AG04449 (cell line): ENCODE measurements at places on chromosomes 4 and X.

- no peak for DNase-seq
Observed at GRCh38 chrX:47523713-47524166, 37.3 kb upstream of the ARAF start.

GRCh38 chr4:77014256-77014655 is 61.5 kb downstream of the CCNI start:
- no peak for DNase-seq

- no peak for DNase-seq
Observed at GRCh38 chr4:123825596-123826291, 429.1 kb downstream of the SPRY1 start.

- no peak for DNase-seq
Observed at GRCh38 chr4:40916880-40917279, 167.1 kb downstream of the NSUN7 start.

DNA sequence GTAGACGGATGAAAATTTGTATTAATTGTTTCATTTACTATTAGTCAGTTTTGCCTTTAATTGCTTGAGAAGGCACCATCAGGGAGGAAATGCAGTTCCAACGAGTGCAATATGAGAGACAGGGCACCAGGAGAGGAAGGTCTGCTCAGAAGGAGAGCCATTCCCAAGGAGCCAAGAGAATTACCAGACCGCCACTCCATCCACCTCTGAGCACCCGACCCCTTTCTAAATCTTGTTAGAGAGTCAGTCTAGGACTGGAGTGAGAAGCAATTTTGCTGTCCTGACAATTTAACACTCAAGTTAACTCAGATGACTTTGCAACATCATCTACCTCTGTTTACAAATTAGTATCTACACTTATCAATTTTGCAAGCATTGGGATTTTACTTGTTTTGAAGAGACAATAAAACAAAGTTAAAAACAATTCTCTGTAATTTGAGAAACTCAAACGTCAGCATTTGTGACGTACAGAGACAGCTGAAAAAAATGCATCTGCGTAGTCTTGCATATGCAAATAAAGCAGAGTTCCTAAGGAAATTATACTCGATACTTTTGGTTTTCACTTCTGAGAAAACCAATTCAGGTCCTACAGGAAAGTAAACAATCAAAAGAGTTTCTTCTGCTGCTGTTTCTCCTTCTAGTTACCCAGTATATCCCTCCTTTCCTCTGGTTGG is 1704.7 kb upstream of the TENM3 start:
- DNase-seq: no peak

DNA sequence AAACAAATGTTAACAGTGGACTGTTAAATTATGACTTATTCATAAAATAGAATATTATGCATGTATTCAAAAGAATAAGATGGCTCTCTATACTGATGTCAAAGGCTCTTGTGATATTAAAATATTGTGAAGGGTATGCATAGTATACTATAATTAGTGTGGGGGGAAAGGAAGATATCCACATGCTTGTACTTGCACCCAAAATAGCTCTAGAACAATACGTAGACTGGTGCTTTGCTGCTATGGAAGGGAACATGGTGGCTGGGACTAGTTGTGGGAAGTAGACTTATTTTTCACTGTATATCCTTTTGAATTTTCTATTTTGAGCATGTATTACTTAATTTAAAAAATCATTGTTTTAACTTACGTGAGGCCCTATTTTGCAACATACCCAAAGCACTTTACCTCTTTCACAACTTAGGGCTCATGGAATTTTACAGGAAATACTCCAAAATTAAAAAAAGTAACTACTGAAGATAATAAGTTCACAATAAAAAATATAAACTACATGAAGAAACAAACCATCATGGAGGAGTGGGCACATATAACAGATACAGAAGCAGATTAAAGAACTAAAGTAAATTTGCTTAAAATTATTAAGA is 7.9 kb downstream of the PGRMC2 start:
- DNase-seq: no peak

DNA sequence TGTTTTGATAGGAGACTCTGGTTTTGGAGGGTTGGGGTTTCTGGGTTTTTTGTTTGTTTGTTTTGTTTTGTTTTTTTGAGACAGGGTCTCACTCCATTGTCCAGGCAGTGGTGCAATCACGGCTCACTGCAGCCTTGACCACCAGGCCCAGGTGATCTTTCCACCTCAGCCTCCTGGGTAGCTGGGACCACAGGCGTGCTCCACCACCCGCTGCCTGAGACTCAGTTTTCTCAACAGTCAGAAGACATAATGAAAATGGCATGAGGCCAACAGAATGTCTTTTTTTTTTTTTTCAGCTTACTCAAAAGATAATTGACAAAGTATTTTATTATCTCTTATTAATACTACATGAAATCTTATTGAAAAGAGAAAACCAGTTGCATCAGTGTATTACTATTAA is 32.4 kb downstream of the TNIP2 start:
- no peak for DNase-seq

GRCh38 chr4:9943761-9944160 is 77.5 kb downstream of the SLC2A9 start:
- no peak for DNase-seq

GRCh38 chr4:23438764-23439163 is 451.1 kb downstream of the PPARGC1A start:
- DNase-seq: no peak

DNA sequence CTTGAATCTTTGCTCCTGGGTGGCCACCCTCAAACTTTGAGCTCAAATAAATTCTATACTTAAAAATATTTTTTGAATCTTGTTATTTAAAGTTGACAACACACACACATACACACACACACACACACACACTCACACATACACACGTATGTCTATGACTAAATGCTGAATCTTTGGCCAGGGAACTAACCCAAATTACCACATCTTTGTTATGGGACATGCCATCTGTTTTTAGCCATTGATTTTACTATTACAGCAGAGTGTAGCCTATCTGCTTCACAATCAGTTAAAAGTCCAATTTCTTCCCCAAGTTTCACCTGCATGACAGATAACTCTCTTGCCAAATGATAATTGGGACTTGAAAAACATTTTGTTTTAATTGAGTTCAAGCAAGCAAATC is 45.0 kb upstream of the USP46 start:
- DNase-seq: no peak

DNA sequence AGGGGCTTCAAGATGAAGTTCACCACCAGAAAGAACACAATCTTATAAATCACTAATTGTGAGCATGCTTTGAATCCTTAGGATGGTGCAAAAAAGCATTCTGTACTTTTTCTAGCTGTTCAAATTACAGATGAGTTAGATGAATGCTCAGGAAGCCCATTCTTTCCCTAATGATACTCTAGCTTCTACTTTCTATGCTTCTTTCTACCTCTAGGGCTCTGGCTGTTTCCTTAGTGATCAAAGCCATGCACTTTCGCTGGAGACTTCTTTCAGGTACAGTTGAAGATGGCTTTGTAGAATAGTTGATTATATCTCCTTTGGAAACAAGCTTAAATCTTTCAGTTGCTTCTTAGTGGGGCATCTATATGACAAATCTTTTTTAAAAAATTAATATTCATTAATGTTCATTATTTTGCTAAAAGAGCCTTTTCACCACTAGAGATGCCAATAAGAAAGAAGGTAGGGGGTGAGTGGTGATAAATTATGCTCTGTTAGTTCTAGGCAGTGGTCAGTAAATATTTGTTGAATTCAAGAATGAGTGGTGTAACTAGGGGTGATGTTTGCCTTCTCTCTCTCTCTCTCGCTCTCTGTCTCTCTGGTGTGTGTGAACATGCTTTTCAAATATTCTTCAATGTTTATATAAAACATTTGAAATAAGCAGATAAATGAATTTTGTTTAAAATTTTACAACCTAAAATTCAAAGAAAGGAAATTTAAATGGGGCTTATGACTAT is 169.4 kb downstream of the GLUD2 start:
- DNase-seq: no peak

- DNase-seq: no peak
Observed at GRCh38 chr4:37732526-37733186, 46.5 kb upstream of the RELL1 start.

DNA sequence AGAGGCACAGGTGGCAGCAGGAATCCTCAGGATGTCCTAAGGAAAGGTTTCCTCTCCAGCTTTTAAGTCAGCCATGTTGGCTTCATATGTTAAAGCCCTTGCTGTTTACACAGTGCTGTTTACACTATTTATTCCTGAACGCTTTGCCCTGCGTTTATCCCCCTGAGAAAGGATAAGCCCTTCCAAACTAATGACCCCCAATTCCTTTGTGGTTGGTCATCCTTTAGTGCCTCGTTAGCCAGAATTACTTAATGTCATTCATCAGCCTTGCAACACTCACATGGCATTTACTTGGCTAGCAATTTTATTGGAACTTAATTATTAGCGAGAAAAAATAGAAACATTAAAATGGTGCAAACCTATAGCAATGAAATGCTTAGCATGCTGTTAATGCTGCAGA is 23.8 kb downstream of the VCX2 start:
- DNase-seq: no peak

DNA sequence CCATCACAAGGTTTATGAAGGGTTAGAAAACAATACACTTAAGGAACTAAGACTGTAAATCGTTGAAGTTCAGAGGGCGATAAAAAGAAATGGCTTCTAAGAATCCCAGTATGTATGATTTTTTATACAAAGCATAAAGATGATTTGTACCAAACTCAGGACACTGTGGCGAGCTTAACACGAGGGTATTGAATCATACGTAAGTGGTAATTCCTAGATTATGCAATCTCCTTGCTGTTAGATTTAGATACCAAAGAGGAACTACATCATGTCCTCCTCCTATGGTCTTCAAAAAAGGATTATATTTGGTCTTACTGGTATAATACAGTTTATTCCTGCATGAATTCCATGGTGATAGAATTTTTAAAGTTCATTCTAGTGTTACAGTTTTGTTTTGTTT is 23.9 kb downstream of the NFKB1 start:
- DNase-seq: no peak

DNA sequence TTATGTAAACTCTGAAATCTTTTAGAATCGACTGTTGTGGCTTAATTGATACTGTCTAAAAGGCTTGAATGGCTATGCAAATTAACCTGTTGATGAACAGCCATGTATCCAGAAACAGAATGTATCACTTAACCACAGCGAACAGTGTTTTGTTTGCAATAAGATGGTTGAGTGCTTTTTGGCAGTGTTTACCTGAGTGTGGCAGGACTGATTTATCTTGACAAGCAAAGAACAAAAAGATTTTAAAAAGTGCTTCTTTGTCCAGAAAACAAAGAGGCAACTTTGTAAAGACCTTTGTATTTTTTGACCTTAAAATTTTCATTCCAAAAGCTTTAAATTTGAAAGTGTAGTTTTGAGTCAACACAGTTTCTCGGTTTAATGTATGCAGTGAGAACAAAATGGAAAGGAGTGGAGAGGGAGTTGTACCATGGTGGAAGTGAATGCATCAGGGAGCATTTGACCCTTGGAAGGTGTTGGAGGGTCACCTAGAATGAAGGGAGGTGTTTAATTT is 18.0 kb downstream of the ARHGAP10 start:
- no peak for DNase-seq

DNA sequence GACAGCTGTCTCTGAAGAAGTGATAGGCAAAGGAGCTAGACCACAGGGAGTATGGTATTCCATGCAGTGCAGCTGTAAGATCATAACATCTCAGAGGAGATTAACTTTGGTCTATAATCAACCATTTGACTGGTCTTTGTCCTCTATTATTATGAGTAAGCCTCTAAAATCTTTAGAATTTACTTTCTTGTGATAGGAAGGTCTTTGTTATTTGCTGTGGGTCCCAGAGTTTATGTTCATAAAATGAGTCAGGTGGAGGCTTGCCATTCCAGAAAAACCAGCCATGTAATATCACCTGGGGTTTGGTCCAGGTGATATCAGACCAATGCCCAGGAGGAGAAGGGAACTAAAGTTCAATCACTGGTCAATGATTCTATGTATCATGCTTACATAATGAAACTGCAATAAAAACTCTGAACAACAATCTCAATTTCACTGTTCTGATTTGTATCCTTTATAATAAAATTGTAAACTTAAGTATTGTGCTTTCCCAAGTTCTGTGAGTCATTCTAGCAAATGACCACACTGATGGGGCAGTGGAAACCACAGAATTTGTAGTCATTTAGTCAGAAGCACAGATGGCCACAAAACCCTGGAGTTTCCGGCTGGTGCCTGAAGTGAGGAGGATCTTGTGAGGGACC is 239.6 kb upstream of the TRAM1L1 start:
- DNase-seq: peak; percentile 24
